ENCODE measurements at places on chromosomes 12 and 14.

- no peak for DNase-seq
Observed at GRCh38 chr14:101069666-101070362, 166.3 kb upstream of the RTL1 start.

GRCh38 chr14:100033347-100034075 lies 31.7 kb upstream of the EVL start:
- no peak for DNase-seq

DNA sequence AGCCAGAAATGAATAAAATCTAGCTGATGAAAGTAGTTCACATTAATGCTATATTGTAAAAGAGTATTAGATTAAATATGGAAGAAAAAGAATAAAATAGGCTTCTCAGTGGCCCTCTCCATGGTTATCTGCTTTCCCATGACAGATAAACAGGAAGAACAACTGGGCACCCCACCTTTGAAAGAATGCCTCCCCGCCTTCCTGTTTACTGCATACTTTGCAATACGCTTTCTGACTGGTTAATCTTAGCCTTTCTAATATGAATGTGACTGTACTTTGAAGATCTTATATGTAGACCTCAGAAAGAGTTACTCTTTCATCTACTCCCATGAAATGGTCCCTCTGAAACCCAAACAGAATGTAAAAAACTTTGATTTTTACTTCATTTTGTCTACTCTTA lies 34.1 kb upstream of the DAAM1 start:
- DNase-seq: no peak

- DNase-seq: no peak
Observed at GRCh38 chr14:76500480-76500879, 124.5 kb downstream of the ESRRB start.

DNA sequence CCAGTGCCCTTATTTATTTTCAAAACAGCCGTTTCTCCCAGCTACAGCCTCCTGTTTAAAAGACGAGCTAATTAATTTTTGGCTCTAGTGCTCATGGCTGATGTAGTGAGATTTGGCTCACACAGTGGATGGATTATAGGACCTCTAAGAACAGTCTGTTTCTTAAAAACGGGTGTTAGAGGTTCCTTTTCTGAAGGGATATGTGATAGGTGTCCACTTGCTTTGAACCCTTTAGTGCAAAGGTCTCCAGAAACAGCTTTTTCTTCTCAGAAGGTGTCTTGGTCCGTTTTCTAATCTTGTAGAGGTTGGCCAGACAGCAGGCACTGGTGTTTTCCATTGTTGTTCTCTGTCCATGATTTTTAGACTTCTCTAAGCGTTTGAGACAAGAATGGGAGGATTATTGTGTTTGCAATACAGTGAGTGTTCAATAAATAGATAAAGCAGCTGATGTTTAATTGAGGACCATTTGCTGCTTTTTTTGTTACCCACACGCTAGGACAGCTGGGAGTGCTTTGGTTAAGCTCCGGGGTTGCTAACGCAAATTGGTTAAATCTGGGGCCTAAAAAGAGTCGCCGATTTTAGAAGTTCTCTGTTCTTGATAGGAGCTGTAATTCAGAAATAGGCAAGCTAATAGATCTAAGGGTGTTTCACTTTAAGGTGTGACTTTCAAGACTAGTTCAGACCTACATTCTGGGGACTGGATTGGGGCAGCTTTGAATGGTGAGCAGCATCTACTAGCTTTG lies 1.0 kb downstream of the BORCS5 start:
- DNase-seq: no peak
